Thyroid gland (tissue), 4 donors: ENCODE measurements at places on chromosomes 1 and 21.

- no peak for DNase-seq
These were observed 361.5 kb downstream of the PTPRU start for GRCh38 chr1:29597861-29598260.

DNA sequence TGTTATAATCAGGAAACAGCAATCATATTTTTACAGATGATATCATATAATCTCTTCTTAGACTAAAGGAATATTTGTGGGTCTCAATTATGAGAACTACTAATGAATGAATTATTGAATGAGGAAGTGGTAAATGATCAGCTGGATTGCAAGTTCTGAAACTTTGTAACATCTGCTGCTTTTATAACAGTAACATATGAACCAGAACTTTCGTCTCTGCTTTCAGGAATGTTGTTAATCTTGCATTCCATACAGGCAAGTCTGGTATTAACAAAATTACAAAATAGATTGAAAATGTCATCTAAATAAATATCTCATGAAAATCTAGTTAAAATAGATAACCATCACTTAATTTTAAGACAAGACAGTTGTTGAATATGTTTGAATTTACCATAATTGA is 110.5 kb upstream of the COL11A1 start:
- no peak for DNase-seq

- no peak for DNase-seq
These were observed 97.1 kb upstream of the C1orf87 start for GRCh38 chr1:60170709-60171108.

- DNase-seq = no peak
These were observed 24.8 kb upstream of the ALDH4A1 start for GRCh38 chr1:18927082-18927653.

GRCh38 chr1:202765721-202766120 is 42.5 kb downstream of the KDM5B start:
- DNase-seq = no peak

- peak; percentile 52 for DNase-seq
These were observed 8.1 kb upstream of the INKA2 start for GRCh38 chr1:111747282-111747734.

DNA sequence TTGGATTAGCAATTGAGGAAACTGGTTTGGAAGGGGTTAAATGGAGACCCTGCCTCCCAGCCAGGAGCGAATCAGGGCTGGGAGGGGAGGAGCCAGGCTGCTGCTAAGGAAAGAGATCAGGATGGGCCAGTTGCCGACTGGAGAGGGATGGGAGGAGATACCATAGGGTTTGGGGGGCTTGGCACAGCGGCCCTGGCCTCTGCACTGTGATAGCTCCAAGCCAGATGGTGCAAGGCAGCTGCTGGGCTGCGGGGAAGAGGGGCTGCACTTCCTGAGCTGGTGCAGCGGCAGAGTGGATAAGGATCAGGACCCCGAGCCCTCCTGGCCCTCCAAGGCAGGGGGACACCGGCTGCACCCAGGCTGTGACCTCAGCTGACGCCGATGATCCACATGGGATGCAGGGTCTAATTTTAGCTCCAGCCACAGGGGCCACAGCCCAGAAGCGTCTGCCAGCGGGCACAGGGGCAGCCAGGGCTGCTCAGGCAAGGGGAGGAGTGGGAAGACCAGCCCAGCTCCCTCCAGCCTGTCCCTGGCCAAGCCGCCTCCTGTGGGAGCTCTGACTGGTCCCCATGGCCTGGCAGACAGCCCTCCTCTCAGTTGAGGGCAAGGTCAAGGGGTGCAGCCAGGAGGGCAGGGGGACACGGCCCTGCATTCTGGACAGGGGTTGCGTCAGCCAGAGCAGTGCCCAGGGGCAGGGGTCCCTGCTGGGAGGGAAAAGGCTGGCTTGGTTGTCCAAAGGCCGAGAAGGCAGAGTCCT is at the start of gene EXTL1:
TSS of gene EXTL1 (plus strand) at position 129 of the 757 bp plus-strand sequence. CDS start 872 bp downstream, outside the sequence.
- DNase-seq = no peak

DNA sequence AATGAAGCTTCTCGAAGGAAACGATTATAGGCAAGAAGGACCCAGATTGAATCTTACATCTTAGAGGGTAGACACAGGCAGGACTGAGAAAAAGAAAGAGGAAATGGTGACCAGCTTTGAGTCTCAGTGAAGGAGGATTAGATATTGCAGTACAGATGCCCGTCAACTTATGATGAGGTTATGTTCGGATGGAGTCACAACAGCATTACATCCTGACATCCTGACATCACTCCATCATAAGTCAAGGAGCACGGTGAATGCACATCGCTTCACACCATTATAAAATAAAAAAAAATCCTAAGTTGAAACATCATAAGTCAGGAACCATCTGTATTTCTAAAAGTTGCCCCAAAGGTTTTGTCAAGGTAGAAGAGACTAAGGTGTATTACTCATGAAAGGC is 312.3 kb upstream of the PLXNA2 start:
- no peak for DNase-seq

- no peak for DNase-seq
These were observed 7.2 kb downstream of the KISS1 start for GRCh38 chr1:204188959-204189639.

- DNase-seq = no peak
These were observed 2.3 kb downstream of the TNNT2 start for GRCh38 chr1:201375169-201375568.

- no peak for DNase-seq
These were observed 29.1 kb downstream of the CACHD1 start for GRCh38 chr1:64499011-64499410.

GRCh38 chr1:3186526-3186921 is 117.5 kb downstream of the PRDM16 start:
- peak; percentile 42 for DNase-seq

DNA sequence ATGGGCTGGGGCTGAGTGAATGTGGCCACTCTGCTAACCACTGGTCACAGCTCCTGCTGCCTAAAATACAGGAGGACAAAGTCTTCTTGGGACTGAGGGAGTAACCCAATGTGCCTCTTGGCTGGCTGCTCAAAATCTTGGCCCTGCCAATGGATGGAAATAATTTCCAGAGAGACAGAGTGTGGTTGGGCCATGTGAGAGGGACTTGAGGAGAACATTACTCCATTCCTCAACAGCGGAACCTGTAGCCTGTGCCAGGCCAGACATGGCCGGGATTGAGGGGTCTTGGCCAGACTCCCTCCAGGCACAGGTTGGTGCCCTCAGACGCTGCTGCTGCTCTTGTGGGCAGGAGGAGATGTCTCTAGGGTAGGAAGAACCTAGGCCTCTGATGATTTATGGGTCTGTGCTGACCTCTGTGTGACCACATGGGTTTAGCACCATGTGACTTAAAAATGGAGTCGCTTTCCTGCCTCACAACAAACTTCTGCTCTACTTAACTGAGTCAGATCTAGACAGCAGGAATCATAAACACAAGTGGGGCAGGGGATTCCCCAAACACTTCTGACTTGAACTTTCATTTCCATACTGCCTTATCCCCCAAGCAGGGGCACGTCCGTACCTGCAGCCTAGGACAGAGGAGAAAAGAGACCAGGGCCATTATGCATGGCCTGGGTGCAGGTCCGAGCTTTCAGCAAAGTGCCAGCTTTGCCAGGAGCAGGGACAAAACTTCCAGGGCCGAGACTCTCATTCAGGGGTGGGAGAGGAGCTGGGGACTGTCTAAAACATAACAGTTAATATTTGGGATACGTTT is 79.2 kb downstream of the CD34 start:
- DNase-seq = no peak

DNA sequence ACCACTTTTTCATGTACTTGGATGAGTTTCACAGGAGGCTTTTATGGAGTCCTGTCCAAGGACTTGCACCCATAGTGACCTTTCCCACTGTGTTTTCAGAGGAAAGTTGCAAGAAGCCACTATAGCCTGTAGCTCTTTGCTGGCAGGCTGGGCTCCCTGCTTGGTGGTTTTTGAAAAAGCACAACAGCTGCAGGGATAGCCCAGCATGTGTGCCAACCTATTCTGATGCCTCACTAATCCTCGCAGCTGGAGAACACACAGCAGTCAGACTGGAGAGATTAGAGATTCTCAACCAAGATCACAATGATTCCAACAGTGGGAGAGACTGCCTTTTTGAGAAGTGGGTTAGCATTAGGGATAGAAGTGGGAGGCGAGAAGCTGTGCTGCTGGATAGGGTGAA is 24.1 kb upstream of the ARHGEF11 start:
- DNase-seq = no peak

DNA sequence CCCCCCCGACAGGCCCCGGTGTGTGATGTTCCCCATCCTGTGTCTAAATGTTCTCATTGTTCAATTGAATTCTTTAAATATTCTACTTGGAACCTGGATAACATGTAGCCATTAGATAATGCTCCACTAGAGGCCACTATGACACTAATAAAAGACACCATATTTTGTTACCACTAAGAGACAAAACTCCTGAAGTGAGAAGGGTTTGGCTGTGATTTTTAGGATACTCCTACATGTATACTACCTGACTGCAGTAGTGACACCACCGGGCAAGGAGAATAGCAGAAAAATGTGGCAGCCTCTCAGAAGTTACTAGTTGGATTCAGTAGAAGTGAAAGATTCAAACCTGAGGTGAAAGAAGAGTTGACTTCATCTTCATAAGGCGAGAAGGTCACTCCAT is 36.0 kb downstream of the F5 start:
- no peak for DNase-seq

DNA sequence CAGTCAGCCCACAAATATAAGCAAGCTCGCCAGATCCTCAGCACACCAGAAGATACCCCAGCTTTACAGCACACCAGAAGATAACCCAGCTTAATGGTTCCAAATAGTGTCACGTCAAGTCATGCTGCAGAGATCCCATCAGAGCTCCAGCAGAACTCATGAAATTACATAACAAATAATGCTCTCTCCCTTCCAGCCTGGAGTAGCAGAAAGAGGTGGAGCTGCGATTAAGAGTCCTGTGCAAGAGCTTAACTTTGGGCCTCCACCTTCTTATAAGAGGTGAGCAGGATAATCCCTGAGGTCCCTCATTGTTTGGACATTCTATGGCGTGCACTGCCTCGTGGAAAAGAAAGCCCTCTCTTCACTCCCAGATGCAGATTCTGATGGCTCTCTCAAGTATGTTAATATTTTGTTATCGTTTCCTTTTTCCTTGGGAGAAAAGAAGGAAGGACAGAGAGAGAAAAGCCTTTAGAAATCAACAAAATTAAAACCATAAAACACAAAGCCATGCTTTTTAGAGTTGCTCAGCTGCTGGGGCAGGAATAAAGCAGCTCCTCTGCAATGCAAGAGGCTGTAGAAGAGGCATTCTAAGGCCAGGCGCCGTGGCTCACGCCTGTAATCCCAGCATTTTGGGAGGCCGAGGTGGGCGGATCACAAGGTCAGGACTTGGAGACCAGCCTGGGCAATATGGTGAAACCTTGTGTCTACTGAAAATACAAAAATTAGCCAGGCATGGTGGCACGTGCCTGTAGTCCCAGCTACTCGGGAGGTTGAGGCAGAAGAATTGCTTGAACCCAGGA is 59.1 kb downstream of the GLUL start:
- no peak for DNase-seq

- DNase-seq = peak; percentile 93
These were observed 338 bp upstream of the TOR1AIP1 start for GRCh38 chr1:179881642-179882252.

- no peak for DNase-seq
These were observed 117.6 kb downstream of the CENPF start for GRCh38 chr1:214720561-214720960.

DNA sequence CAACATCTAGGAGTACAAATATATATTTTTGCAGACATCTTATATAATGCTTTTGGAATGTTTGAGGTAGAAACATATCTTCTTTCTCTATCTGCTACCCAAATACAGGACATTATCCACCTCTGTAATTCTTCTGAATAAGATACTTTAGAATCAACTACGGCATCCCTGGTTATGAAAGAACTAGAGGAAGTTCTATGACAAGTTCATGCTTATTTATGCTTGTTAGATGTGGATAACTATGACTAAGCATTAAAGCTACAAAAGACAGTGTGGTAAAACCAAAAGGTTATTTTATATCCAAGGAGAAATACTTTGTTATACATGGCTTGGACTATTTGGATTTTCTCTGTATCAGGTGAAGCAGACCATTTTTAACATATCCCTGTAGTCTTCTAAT is 894.0 kb downstream of the KCNT2 start:
- no peak for DNase-seq
